ENCODE measurements at places on chromosomes 6 and 20.

GRCh38 chr6:131197716-131198115 is 62.4 kb downstream of the AKAP7 start:
- peak; percentile 6 for DNase-seq

GRCh38 chr20:24694157-24694726 is 224.8 kb downstream of the SYNDIG1 start:
- no peak for DNase-seq

- no peak for DNase-seq
Measured at GRCh38 chr6:87736809-87737540, 34.9 kb upstream of the AKIRIN2 start.

DNA sequence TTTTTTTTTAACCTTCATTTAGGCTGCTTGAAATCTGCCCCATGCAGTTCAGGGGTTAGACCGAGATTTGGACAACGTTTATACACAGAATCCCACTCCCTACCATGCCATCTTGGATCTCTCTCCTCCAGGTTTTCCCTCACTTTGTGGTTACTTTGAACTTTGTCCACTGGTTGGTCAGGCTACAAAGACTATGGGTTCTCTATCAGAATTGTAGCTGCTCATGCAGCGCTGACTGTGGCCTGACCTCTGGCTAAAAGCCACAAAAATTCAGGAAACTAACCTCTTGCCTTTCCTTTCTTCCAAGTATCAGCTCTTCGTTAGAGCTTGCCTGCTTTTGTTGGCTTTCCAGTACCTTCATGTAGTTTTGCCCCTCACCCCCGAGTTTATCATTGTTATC is 44.9 kb upstream of the KCNG1 start:
- DNase-seq: no peak

DNA sequence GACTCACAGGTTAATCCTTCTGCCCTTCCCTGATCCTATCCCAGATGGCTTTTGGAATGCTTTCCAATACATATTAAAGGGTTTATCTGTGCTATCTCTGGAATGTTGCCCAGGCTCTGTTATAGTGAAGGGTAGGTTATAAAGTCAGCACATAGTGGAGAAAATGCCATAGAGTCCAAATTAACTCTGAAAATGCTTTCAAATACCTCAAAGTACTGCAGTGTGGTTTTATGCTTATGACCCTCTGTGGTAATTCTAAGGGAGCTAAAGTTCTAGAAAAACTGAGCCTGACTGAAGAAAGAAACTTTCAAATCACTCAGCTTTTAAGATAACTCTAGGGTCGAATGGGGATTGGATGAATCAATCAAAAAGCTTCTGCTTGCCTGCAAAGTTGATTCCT is 159.8 kb downstream of the PLCB1 start:
- no peak for DNase-seq

DNA sequence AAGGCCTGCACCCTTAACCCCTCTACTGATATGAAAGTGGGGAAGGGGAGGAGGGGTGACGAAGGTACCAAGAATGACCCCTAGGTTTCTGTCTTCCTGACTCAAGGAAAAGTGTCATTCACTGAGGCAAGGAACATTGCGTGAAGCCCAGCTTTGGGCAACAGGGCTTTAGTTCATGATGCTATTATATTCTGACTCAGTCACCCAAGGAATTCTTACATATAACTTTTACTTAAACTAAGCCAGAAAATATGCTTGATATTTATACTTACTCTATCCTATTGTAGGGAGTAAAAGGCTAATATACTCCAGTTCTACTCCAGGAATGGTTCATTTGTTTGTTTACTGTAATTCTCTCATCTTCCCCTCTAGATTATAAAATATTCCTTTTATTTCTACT is 60.5 kb downstream of the DOP1A start:
- DNase-seq: no peak

DNA sequence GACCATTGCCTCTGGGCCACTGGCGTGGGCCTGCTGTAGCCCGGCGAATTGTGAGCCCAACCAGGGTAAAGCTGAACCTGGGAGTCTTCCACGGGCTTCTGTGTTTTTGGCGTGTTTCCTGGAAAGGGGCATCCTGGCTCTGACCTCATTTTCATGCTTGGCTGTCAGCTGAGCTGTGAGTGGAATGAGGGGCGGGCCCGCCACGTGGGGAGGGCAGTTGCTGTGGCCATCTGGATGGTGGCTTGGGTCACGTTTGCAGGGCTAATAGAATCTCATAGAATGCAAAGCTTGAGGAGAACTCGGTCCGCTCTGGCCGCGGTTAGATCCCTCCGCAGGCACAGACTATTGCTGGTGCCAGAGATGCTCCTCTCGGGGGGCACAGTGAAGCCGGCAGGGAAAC is 263.0 kb downstream of the SMOC2 start:
- DNase-seq: no peak

GRCh38 chr6:83155794-83156193 is 37.3 kb downstream of the PGM3 start:
- DNase-seq: no peak

GRCh38 chr6:110746680-110747079 is 68.6 kb downstream of the CDK19 start:
- no peak for DNase-seq

GRCh38 chr20:12170406-12170805 is 252.7 kb downstream of the BTBD3 start:
- no peak for DNase-seq

GRCh38 chr6:152221806-152222628 is 414.5 kb downstream of the ESR1 start:
- DNase-seq: no peak

DNA sequence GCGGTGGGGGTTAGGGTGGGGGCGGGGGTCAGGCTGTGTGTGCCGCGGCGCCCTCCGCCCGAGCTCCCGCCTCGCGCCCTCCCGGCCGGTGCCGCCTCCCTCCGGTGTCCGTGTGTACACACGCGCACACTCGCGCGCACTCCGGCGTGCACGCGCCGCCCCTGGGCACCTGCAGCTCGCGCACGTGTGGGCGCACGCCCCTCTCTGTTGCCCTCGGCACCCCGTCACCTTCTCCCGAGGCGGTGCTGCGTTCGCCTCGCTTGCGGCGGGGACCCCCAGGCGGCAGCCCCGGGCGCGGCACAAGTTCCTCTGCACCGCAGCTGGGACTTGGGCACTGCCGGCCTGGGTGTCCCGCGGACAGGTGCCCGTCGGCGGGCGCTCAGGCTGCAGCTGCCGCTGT is 525 bp downstream of the MACROD2 start:
- DNase-seq: peak; percentile 8

- DNase-seq: no peak
Measured at GRCh38 chr6:75759207-75759606, 10.2 kb downstream of the MYO6 start.

GRCh38 chr6:43367245-43367984 is 2.0 kb downstream of the ZNF318 start:
- peak; percentile 20 for DNase-seq

DNA sequence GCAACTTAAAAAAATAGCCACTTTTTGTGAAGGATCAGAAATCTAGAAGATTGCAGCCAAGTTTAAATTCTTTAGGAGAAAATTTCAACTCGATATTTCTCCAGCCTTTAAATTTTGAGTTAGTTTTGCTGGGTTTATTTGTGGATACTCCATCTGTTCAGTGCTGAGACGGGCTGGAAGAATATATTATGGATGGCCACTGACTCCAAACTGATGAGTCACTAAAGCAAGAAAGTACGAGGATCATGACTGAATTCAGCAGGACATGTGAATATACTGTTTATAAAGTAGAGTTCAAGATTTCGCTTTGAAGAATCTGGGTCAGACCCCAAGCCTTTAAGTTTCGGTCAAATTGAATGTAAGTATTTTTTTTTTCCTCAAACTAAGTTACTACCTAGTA is 199.5 kb downstream of the ADGRB3 start:
- DNase-seq: no peak

- DNase-seq: no peak
Measured at GRCh38 chr20:60268491-60268890, 310.3 kb downstream of the CDH26 start.

GRCh38 chr6:10030942-10031537 is 383.8 kb downstream of the TFAP2A start:
- peak; percentile 28 for DNase-seq

GRCh38 chr6:162857326-162857725 is 129.6 kb downstream of the PACRG start:
- no peak for DNase-seq

DNA sequence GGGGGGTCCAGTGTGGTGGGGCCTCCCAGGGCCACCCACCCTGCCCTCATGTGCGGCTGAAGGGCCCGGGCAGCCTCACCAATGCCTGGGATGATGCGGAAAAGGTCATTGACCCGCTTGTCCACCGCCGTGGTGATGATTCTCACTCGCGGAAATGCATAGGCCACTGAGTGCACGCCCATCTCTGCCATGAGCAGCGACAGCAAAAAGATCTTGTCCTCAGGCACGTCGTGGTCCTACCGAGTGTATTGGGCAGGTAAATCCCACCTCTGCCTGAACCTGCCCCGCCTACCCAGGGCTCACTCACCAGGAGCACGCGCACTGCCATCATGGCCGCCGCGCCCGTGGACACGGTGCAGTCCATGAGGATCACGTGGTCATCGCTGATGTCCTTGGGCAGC is 16.1 kb downstream of the UCKL1 start:
- DNase-seq: no peak

- no peak for DNase-seq
Measured at GRCh38 chr20:64072498-64073063, 6.7 kb downstream of the RGS19 start.

GRCh38 chr6:159790956-159791598 is 810 bp downstream of the MRPL18 start:
- DNase-seq: no peak

DNA sequence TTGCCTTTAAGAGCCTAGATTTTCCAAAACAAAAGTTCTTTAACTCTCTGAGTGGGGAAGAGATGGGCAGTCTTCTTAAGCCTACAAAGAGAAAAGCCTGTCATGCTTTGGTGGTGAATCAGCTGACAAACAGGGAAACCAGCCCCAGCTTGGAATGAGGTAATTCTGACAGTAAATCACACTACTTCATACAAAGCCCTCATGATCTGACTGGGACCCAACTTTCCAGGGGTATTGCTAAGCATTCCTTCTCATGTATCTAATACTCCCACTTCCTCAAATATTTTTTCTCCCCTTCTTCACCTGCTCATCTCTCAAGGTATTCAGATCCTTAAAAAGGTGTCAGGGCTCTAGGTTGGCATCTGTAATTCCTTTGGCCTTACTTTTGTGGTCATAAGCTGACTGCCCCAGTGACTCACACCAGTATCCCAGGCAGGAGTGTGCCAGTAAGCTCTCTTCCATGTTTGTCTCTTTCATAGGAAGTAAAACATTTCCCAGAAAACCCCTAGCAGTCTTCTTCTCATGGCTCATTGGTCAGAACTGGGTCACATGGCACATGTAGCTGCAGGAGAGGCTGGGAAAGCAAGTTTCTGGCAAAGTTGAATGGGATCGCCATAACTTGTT is 15.0 kb upstream of the TBC1D22B start:
- DNase-seq: no peak

DNA sequence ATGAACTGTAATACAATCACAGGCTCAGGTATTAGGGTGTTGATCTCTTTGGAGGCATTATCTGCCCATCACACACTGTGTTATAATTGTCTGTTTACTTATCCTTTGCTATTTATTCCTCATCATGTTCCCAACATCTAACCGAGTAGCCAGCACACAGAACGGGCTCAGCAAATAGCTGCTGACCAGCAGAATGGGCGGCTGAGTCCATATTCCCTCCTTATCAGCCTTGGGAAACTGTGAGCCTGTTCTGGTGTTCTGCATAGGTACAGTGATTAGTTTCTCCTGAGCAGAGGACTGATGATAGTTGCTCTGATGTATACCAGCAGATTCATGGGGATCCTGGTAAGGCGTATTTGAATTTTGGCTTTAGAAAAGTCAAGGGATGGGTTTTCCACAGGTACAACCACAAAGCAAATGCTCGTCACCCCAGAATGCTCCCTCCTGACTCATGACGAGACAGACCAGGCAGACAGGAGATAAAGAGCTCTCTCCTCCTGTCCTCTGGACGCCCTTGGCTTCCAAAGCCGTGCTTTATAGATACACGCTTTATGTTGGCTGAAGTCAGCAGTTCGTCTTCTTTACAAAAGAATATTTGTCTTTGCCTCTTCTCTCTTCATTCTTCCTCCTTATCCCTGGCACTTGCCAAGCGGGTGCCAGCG is 166.7 kb downstream of the TTLL2 start:
- DNase-seq: no peak

DNA sequence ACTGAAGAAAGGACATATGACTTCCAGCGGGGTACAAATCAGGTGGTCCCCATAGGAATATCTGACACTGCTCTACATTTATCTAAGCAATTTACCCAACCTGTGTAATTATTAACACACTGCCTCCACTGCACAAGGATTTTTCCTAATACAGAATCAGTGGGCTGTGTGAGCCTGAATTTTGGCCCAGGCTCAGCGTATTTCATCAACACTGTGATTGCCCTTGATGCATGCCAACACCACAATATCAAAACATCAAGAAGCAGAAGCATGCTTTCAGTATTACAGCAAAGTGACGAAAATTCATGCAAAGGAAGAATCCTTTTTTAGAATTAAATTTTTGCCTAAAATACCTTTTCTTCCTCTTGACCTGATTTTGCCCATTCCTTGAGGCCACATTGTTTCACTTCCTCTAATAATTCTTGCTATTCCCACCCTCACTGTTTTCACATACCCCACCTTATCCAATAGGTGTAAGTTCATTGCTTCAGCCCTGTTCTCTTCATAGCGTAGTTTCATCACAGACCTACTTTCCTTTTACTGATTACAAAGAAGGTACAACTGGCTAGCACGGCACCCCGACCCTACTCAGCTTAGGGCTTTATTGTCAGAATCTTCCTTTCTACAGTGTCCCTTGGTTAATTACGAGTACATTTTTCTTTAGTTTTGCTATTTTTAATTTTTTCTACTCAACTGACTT is 83.7 kb upstream of the PTCHD4 start:
- no peak for DNase-seq

DNA sequence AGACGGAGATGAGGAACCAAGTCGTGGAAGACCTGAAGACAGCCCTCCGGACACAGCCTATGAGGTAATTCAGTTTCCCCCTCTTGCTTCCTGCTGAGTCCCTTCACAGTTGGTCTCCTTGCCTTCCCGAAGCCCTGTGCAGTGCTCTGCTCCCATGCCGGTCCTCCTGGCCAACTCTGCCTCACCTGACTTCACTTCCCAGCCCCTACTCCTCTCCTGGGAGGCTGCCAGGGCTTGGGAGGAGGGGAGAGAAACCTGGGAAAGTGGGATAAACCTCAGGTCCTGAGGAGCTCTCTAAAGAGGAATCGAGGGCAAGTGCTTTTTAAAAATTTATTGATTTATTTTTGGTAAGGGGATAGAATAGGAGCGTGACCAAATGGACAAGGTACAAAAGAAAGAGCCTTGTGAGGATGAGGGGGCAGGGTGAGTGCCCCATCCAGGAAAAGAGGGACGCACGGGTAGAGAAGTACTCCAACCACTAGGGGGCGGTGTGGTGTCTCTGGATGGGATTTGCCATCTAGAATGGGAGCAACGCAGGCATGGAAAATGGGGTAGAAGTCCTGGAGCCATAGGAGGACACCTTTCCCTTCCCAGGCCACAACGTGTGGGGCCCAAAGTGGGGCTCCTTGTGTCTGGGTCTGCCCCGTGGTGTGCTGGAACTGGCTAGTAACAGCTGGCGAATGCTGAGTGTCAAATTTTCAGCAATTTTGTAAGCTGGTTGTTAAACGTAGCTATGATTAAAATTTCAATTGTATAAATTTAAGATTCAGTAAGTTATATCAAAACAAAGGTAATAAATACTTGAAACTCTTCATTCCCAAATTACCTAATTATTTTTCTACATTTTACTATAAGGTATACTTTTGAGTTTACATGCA is 69.0 kb downstream of the MOCS1 start:
- peak; percentile 61 for DNase-seq

- DNase-seq: no peak
Measured at GRCh38 chr6:81731814-81732213, 20.7 kb downstream of the TENT5A start.

- peak; percentile 40 for DNase-seq
Measured at GRCh38 chr6:137944793-137945498, 77.9 kb downstream of the TNFAIP3 start.
